ENCODE measurements at places on chromosomes 13 and 19.

- DNase-seq, result no peak
Observed at GRCh38 chr13:79452239-79452913, 28.6 kb upstream of the NDFIP2 start.

DNA sequence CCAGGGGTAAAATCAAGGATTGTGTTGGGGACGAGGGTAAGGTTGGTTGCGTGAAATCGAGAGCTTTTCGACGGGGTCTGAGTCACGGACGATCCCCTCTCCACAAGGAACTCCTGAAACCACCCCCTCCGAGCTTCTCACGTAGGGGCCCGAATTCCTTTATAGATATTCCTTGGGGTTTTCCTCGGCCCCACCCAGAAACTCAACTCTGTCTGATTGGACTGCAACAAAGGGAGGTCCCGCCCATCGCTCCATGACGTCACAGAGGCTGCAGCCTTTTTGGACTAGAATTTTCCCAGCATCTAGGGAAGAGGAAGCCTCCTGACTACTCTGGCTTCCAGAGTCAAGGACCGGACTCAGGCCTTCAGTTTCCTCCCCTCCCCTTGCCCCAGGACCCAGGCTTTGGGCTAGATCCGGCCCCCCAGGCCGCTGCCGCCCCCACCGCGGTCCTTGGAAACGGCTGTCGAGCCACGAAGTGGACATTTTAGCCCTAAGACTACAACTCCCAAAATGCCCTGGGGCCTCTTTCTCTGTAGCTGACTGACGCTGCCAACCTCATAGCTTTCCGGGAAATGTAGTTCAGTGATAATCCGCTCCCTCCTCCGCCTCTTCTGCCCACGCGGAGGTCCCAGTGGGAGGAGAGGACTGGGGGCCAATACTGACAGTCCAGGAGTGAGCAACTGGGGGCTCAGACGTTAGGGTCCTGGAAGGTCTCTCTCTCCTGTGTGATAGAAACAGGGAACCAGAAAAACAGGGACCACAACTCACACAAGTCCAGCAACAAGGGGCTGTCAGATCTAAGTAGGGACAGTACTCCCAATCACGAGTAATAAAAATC is at the start of gene IZUMO1:
Gene IZUMO1 (minus strand): TSS at position 172 of the 838 bp plus-strand sequence. CDS start 1,050 bp downstream, outside the sequence.
- DNase-seq, result peak; percentile 50

DNA sequence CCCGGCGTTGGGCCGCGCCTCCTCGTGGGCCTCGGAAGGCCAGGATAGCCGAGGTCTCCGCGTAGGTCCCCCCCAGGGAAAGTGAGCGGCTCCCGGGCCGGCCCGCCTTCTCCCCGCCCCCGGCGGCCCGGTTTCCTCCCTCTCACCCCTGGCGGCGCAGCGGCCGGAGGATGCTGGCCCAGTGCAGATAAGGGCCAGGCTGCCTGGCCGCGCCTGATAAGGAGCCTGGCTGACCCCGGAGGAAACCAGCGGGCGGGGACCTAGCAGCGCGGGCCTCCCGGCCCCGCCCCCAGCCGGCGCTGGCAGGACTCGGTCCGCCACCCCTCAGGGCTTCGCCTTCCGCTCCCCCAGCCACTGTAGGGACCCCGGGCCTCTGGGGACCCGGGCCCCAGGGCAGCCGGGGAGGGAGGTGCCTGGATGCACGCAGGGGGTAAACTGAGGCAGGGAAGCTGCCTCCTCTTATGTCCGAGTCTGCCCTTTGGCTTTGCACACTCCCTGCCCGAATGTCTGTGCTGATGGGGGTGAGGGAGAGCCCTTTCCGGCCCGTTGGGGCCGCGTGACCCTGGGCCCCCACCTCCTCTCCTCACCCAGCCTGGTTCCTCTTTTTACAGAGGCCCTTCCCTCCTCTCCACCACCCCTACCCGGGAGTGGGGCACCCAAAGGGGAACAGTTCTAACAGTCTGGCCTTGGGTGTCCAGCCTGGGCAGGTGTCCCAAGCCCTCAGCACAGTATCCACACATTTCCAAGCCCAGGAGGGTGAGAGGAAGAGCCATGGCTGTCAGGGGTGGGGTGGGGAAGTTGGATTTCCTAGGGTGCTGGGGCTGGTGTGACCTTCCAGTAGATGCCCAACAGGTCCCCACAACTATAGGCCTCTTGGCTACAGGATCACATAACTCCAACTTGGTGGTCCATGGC is at the start of gene LYL1:
Gene LYL1 (minus strand): TSS at position 193 of the 915 bp plus-strand sequence. CDS start 1,687 bp downstream, outside the sequence.
- no peak for DNase-seq

GRCh38 chr19:8310342-8311055 is 2.3 kb upstream of the CD320 start:
- DNase-seq, result no peak

DNA sequence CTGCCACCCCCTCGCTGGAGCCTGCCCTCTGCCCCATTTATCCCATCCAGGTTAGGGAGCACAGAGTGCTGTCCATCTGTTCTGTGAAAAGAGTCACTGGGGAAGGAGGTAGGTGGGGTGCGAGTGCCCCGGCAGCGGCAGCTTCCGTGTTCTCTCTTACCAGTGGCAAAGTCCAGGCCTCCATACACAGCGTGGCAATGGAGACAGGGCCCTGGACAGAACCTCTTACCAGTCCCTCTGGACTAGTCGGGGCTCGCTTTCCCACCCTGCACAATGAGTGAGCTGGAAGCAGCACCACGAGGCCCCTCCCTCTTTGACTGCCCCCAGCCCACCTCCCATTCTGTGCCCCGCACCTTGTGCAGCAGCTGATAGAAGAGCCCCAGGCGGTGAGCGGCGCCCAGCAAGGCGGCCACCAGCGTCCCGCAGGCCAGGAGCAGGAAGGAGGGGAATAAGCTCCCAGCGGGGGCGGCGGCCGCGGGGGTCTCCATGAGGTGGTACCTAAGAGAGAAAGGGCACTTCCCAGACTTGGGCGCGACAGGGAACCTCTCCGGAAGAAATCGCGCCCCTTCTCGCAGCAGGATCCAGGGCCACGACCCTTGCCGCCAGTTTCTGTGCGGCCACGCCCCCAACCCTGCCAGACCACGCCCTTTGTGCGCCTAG is 17.5 kb downstream of the SYDE1 start:
- no peak for DNase-seq

GRCh38 chr19:47110521-47111005 is 3.0 kb downstream of the ZC3H4 start:
- DNase-seq, result peak; percentile 49

GRCh38 chr13:113142876-113143275 is 15.6 kb upstream of the PROZ start:
- DNase-seq, result no peak

DNA sequence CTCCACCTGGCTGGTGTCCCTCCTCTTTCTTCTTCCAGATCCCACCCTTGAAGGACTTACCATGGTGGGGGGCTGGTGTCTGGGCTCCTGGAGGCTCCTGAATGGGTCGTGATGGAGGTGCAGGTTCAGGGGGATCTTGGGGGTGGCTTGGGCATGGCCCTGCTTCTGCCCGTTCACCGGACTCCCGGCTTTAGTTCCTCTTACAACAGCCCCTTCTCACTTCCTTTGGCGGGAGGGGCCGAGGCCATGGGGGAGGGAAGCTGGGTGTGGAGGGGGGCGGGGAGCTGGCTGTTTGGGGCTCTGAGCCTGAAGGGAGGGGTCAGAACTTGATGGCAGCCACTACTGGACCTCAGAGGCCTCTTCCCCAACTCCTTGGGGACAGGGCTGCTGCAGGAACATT is at the start of gene MYO1F:
Gene MYO1F (minus strand): TSS at position 196 of the 400 bp plus-strand sequence. CDS start 133 bp downstream, at position 63.
- DNase-seq, result no peak

GRCh38 chr13:110716247-110716515 is 2.7 kb downstream of the ING1 start:
- no peak for DNase-seq

GRCh38 chr19:45076851-45077730 is 813 bp upstream of the ZNF296 start:
- DNase-seq, result no peak

GRCh38 chr19:12723641-12724426 is at the start of gene TNPO2:
Gene TNPO2 (minus strand): TSS chr19:12723932. CDS start chr19:12720977, 2,955 bp downstream.
- peak; percentile 32 for DNase-seq

- DNase-seq, result no peak
Observed at GRCh38 chr19:48461651-48461981, 6.2 kb downstream of the KCNJ14 start.

DNA sequence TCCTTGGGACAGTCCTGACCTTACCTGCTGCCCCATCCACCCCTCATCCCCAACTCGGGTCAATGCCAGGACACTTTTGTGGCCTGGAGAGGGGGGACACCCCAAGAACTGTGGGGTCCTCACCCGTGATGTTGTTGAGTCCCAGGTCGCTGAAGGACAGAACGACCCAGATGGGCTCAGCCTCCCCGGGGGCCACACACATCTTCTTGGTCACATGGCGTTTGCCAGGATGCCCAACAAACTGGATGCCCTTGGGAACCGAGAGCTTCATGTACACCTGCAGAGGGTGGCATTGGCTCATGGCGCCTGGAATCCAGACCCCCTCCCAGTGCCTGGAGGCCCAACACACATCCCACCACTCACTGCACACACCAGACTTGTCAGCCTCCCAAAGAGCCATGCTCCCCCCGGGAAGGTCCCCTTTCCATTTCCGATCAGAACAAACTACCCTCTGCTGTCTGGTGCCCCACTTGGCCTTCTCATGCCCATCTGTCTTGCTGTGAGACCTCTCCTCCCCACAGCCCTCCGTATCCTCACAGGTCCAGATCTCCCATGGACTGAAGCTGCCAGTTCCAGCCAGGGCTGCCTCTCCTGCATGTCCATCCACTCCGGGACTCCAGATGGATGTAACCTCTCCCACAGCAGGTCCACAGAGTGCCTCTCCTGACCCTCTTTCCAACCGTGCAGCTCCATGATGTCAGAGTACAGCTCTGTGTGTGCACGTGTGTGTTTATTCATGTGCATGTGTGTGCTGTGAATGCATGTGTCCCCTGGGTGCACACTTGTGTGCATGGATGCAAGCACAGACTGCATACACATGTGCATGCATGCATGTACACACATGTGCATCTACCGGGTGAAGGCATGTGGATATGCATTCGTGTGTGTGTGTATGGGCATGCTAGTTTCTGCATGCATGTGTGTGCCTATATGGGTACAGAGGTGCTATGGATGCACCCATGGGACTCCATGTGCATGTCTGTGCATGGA is 58.4 kb downstream of the F2RL3 start:
- no peak for DNase-seq

GRCh38 chr19:5130371-5131030 is 161.6 kb downstream of the KDM4B start:
- peak; percentile 84 for DNase-seq

DNA sequence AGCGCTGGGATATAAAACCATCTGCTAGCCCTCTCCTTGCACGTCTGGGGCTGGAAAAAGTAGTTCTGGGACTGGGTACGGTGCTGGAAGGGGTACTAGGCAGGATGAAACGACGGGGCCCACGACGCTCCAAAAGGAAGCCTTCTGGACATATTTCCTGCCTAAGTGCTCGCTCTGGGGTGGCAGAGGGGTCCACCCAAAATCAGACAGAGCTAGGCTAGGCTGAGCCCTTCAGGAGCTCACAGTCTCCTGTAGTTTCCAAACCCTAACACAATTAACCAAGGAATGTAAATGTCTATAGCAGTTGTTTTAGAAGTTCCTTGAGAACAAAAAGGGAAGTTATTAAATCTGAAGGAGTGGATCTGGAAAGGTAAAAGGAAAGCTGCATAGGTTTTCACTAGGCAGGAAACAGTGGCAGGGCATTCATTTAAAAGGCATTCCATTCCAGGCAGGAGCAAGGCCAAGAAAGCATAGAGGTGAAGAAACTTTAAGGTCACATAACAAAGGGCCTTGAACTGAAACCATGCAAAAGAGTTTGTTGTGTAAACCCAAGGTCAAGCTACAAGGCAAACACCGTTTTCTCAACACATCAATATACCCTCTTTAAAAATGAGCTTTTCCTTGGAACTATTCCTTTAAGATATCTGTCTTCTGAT is 634 bp upstream of the DIAPH3 start:
- no peak for DNase-seq

- DNase-seq, result no peak
Observed at GRCh38 chr13:47017476-47017875, 120.6 kb upstream of the HTR2A start.

GRCh38 chr19:35712567-35713505 is 5.0 kb upstream of the KMT2B start:
- DNase-seq, result no peak

- DNase-seq, result no peak
Observed at GRCh38 chr13:75414036-75414827, 67.7 kb downstream of the TBC1D4 start.

- no peak for DNase-seq
Observed at GRCh38 chr19:13881692-13882418, 4.9 kb downstream of the NANOS3 start.

GRCh38 chr19:5983367-5983955 is 5.5 kb upstream of the RANBP3 start:
- DNase-seq, result no peak

DNA sequence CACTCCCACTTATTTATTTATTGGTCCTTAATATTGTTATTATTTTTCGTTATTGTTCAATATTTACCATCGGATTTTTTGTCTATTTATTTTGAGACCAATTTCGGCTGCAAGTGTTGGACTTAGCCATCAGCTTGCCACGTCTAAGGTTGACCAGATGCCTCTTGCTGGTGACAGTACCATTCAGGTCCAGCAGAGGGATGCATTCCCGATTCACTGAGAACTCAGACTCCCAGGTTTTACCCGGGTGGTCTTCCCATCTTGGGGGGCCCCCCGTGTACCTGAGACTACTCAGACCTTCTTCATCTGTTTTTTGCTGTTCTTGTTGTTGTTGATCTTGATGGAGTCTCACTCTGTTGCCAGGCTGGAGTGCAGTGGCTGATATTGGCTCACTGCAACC is 1435.2 kb downstream of the UQCRFS1 start:
- DNase-seq, result no peak

DNA sequence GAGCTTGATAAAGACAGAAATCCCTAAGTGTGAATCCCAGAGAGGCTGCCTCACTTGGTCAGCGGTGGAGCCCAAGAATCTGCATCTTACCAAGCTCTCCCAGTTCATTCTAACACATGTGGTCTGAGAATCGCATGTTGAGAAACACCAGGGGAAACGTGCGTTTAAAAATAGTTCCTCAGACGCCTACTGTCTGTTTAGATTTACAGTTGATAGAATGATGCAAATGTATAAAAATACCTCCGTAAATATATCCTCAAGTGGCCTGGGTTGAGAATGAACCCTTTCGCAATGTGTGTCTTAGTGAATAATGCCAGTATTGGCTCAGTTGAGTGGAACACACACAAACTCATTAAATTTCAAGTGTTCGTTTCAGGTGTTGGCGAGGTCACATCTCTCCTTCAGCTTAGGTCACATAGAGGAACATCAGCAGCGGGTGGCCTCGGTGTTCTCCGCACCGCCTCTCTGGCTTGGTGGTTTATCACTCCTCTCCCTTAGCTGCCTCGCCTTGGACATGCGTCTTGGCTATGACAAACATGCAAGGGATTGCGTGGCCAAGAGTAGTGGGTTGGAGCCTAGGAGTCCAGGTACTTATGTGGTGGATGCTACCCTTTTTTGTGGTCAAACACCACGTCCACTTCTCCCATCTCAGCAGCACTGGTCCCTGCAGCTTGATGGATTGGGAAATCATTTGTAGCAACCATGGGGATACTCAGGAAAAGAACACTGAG is 117.6 kb upstream of the SPATA13 start:
- DNase-seq, result no peak

GRCh38 chr19:18438331-18439024 is 545 bp upstream of the ISYNA1 start:
- no peak for DNase-seq

- no peak for DNase-seq
Observed at GRCh38 chr13:35603593-35604285, 127.2 kb upstream of the MAB21L1 start.
